ENCODE measurements at places on chromosomes 3 and 15. TPM values are rescaled to one million over a fixed set of nuclear protein-coding genes. Genes with fewer than 3 reads are reported as not detected.

Gene IGF2BP2
- 118 TPM for total RNA-seq

Gene SETMAR
- 23.2 TPM for total RNA-seq

Gene IMPG2
- 1.2 TPM for total RNA-seq

Gene CPA3
- not detected for total RNA-seq

Gene USP13
- total RNA-seq: 4.0 TPM
